Nucleus accumbens (tissue), 56 donors: ENCODE measurements at places on chromosomes 3 and 15.

DNA sequence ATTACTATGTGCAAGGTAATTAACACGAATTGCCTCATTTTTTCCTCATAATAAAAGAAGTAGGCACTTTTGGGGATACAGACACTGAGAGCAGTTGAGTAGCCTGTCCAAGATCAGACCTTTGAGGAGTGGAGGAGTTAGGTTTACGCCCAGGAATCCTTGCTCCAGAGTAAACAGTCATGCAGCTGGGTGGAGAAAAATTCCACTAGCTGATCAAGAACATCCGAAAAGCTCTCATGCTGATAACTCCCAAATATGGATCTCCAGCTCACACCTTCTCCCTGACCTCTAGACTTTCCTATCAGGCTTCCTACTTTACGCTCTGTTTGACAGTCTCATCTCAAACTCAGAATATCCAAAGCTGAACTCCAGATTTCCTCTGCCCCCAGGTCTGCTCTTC, 53.3 kb downstream of the ST6GAL1 start:
- DNase-seq, result no peak

DNA sequence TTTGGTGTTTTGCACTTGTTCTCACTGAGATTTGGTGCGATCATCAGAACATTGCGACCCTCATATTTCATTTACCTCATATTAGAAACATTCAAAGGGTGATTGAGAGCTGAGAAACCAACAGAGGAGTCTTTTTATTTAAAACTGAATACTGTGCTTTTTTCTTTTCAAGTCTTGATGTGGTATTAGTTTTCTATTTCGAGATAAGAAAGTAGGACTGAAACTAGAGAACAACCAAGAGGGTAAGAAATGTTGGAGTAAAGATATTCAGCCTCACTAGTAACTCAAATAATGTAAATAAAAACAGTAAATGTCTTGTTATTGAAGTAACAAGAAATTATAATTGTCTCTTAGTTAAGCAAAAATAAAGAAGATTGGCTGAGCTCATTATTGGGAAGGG, 26.5 kb downstream of the EFHB start:
- DNase-seq, result no peak

DNA sequence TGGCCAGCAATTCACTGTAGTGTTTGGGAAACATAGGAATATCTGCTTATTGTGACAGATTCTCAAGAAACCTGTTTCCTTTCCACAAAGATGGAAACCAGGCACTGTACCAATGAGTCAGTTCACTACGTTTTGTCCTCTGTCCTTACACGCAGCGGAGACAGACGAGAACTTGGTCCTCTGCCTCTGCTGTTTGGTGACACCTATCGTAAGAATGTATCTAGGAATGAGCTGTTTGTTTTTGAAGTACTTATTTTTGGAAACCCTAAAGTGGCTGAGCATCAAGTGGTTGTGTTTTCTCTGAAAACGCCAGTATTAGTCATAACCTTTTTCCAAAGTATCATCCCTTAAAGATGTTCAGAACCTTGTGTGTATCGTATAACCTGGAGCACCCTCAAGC, 93.0 kb downstream of the PGPEP1L start:
- no peak for DNase-seq

DNA sequence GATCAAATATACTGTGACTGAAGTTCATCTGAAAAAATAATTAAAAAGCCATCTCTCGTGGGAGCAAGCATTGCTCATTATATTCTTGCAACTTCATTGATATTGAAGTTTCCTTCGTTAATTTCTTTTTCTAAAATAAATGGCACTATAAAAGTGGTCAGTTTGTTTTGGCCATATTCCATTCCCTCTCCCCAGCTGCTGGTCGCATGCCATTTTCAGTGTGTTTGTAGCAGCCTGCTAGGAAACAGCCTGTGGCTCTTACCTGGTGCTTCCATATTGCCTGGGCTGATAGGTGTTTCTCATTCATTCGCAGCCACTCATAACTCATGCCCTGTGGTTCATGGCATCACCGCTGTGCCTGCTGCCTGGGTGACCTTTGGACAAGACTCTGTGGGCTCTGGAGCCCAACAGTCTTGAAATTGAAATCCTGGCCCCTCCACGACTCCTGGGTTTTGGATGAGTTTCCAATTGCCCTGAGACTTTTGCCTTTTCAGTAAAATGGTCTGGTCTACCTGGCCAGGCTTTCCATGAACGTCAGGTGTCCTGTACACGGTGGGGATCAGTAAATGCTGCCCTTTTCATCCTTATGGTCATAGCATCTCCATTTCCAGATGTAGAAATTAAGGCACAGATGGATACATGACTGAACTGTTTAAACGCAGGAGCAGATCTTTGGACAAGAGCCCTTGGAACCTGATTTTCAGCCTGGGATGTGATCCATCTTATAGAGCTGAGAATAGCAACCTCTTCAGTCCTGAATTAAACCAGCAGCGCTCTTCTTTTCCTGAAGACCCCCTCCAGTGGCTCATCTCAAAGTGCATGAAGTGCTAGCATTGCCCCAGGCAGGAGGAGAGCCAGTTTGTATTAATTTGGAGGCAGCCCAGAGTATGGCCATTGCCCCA, 69.4 kb downstream of the SLCO3A1 start:
- no peak for DNase-seq
